ENCODE measurements at places on chromosomes 2 and 18.

DNA sequence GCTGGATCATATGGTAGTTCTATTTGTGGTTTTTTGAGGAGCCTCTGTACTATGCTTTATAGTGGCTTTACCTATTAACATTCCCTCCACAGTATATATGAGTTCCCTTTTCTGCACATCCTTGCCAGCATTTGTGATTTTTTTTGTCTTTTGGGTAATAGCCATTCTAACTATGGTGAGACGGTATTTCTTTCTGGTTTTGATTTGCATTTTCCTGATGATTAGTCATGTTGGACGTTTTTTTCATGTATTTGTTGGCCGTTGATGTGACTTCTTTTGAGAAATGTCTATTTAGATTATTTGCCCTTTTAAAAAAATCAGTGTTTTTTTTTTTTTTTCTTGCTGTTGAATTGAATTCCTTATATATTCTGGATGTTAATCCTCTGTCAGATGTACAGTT, 31.1 kb downstream of the ACTR3 start:
- no peak for DNase-seq

- no peak for DNase-seq
These were observed 206.4 kb upstream of the NCKAP5 start for GRCh38 chr2:133774654-133775015.

- DNase-seq, result no peak
These were observed 8.3 kb upstream of the PRKAG3 start for GRCh38 chr2:218839888-218840287.

- no peak for DNase-seq
These were observed 843 bp downstream of the CYS1 start for GRCh38 chr2:10079266-10079869.

GRCh38 chr18:39958876-39959275, 1996.2 kb upstream of the PIK3C3 start:
- DNase-seq, result no peak

- DNase-seq, result no peak
These were observed 1204.5 kb upstream of the CHAC2 start for GRCh38 chr2:52563151-52563550.

- DNase-seq, result no peak
These were observed 84.7 kb upstream of the EML6 start for GRCh38 chr2:54638774-54639187.

DNA sequence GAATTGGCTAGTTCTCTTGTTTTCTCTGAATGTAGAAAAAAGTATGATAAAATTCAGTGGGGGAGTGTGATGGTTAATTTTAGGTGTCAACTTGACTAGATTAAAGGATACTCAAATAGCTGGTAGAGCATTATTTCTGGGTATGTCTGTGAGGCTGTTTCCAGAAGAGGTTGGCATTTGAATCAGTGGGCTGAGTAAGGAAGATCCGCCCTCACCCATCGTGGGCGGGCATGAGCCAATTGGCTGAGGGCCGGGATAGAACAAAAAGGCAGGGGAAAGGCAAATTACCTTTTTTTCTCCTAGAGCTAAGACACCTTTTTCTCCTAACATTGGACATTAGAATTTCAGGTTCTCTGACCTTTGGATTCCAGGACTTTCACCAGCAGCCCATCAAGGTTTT, 667.6 kb upstream of the SLC8A1 start:
- DNase-seq, result no peak

DNA sequence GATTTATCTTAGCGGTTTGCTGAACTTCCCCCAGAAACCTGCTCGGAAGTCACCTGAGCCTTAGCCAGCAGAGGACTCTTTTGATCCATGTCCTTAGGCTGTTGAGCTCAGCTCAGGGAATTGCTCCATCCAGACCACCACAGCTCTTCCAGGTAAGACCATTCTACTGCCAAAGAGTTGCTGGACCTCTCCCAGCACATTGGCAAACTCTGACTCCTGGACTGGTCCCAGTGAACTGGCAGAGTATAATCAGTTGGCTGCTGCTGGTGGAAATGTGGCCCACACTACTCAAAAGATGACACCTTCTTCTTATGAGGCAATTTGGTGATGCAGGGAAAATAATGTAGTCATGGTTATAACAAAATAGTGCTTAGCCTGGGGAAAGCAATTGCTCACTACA, 308.8 kb upstream of the FIGN start:
- DNase-seq, result no peak

DNA sequence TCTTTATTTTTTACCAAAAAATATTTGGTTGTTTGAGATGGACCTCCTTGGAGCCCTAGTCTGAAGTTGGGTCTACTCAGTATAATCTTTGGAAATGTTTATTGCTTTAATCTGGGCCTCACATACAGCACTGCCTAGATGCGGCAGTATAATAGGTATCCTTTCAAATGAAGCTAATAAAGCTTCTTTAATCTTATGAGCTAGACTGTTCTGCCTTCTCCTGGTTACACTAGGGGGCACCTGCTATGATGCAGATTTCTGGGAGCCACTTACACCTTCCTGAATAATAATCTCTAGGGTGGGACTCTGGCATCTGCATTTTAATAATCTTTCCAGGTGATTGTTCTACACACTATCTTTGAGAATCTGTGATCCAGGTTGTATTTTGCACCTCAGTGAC, 169.7 kb upstream of the SESTD1 start:
- DNase-seq, result no peak

DNA sequence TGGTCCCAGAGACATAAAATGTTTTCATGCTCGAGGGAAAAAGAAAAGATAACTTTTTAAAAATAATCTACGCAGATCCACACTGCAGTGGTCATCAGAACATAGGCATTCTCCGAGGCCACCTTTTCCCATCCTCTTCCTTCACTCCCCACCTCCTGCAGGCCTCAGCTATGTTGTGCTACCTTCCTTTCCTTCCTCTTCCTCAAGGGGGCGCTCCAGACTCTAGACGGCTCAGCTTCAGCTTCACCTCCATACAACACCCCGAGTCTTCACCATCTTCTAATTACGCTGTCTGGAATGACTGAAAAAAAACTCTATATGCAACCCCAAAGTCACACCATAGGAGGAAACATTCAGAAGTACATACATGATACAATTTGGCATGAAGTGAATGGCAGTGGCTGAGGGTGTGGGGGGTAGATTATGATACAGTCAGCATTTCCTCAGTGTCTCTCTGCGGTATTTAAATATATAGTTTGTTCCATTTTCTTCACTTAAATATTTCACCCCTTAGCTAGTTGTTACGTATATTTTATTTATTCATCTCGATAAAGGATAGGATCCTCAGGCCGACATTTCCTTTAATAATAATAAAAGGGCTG, 583.6 kb downstream of the IRS1 start:
- DNase-seq, result peak; percentile 47

- no peak for DNase-seq
These were observed 348.4 kb upstream of the RAB12 start for GRCh38 chr18:8260827-8261226.

- DNase-seq, result no peak
These were observed 137.0 kb upstream of the RBBP8 start for GRCh38 chr18:22796113-22796512.

- DNase-seq, result no peak
These were observed 54.3 kb downstream of the R3HDM1 start for GRCh38 chr2:135585586-135585985.

GRCh38 chr2:129957891-129958290, 21.6 kb upstream of the RAB6C start:
- no peak for DNase-seq

DNA sequence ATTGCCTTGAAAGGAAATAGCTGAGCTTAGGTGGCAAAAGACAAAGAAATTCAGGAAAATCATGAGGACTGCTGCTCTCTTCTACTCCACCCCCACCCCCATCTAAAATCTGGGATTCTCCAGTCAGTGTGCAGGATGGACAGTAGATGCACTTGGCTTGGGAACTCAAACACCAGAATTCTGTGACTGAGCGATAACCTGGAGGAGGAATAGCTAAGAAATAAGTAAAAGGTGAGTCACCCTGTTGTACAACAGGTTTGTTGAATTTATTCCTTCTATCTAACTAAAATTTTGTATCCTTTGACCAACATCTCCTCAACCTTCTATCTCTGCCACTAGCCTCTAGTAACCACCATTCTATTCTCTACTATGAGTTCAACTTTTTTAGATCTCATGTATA, 1029.9 kb upstream of the ACVR2A start:
- DNase-seq, result no peak

DNA sequence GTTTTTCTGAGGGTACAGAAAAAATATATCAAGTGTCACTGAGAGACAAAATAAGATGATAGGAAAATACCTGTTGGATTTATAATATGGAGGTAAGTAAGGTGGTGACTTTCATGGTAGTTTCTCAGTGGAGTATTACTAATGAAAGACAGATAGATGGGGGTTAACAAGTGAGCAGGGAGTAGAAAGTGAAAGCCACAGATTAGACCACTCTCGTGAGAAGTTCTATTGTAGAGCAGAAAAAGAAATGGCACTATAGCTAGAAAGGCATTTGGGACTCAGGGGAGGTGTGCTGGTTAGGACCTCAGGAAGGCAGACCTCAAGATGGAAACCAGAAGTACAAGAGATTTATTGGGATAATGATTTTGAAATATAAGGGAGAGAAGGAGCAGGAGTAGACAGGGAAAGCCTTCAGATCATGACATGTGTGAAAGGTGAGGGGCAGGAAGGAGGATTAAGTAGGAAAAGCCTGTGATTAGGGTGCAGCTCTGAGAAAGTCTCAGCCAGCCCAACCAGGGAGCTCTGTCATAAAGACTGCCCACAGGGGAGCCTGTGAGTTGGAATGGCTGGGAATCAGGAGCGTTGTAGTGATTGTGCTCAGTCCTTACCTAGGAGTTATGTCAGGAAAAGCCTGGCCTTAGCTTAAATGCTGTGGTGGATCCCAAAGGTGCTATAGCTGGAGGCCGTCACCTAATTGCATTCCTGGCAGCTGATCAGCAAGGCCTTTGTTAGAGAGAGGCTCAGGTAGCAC, 198.1 kb downstream of the IKZF2 start:
- DNase-seq, result no peak

- no peak for DNase-seq
These were observed 13.6 kb upstream of the TEX51 start for GRCh38 chr2:126884861-126885750.

DNA sequence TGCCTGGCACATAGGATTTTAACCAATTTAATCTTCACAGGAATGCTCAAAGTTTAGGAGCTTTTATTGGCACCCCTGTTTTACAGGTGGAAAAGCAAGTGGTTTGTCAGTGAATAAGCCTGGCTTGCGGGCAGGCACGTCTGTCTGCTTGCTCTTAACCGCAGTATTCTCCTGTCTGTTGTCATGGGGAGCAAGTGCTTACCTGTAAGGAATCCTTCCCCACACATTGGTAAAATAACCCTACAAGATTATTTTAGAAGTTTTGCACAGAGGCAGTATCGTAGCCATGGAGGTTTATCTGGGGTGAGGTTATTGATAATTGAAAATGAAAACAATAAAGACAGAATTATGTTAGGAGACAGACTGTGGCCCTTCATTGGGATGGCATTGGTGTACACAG, 174.9 kb downstream of the AGAP1 start:
- DNase-seq, result no peak

DNA sequence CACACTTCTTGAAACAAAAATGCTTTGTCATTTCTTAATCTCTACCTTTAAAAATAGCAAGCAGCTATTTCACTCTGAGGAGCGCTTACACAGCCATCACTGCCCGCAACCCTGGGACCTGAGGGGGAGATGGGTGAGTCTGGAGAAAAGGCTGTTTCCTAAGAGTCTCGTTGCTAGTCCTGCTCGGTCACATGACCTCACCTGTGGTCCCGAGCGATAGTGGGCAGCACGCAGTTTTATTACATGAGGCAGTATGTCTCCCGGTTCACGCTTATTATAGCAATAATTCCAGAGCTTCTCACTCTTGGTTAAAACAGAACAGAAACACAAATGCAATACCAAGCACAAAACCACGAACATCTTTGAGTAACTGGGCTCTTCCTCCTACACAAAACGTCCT, 105.3 kb downstream of the ZNF516 start:
- DNase-seq, result no peak

DNA sequence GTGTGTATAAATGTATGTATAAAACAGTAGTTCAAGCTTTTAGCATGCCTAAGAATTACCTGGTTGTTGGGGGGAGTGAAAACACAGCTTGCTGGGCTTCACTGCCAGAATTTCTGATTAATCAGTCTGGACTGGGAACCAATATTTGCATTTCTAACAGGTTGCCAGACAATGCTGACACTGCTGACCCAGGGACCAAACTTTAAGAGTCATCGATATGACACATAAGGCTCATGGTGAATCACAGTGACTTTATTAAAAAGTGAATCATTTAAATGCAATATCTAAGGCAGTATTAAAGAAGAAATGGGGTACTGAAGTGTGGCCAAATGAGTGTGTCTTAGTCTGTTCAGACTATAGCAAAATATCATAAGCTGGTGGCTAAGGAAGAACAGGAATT, 195.9 kb upstream of the DTNA start:
- DNase-seq, result no peak

DNA sequence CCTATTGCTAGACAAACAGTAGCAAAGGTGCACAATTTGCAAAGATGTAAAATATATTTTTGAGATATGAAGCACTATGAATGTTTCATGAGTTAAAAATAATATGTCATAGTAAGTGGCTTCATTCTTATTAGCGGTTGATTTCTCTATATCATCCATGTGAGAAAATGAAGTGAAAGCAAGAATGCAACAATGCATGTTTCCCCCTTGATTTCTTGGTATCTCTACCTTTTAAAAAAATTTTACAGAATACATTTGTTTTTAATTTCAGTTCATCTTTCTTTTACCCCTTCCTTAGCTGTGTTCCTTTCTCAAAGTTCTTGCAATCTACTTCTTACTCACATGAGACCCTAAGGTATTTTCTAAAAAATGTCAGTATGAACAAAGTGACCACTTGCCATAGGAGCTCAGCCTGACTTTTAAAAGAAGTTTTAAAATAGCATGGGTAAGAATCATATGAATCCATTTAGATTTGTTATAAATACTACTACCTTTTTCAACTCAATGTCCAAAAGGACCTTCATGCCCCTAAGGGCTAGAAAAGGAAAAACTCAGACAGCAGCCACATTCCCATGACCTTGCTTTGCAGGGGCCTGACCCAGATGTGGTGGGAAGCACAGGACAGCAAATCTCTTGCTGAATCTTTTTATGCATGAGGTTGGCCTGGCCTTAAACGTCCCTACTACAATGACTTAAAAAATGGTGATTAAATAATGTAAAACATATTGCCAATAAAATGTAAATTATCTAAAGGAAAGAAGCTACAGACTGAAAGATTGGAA, 14.8 kb upstream of the SLC38A11 start:
- DNase-seq, result no peak

- DNase-seq, result no peak
These were observed 175.7 kb upstream of the TANK start for GRCh38 chr2:160984426-160985077.

DNA sequence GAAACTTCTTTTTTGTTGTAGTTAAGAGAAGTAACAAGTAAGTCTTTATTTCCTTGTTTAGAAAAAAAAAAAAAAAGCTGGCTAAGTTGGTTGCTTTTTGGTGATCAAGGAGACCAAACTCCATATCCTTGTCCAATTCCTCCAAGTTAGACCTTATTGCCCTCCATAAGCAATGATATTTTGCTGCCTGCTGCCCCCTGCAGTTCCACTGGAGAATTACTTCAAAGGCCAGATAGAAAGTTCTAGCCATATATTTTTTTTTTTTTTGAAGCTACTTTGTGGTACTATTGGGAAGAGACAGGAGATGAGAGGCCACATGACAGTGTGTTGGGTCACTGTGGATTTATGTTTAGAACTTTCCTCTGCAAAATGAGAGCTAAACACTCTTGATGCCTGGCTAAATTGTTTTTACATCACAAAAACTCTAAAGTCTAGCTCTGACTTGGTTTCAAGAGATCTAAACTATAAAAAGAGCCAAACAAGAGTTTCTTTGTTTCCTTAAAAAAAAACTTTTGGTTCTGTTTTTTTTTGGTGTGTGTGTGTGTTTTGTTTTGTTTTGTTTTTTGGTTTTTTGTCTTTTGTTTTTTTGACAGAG, 80.7 kb upstream of the RASGRP3 start:
- peak; percentile 29 for DNase-seq
